HFFc6 (cell line): ENCODE measurements at places on chromosomes 1 and 21. TPM values are rescaled to one million over a fixed set of nuclear protein-coding genes. Genes with fewer than 3 reads are reported as not detected.

DNA sequence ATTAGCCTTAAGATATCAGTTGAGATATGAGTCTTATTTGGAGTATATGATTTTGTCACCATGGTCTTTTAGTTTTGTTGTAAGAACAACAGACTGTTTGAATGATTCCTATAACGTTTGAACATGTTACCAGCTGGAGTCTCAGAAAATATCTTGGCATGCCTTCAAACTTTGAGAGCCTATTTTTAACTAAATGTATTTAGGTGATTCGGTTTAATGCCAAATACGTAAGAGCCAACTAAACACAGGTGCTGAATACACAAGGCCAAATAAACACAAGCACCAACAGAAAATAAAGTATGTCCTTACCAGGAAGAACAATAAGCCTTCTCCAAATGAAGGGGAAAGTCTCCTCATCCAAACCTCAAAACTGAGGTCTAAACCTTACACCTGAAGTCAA, 48.6 kb downstream of the PRKACB start:
- no peak for DNase-seq

DNA sequence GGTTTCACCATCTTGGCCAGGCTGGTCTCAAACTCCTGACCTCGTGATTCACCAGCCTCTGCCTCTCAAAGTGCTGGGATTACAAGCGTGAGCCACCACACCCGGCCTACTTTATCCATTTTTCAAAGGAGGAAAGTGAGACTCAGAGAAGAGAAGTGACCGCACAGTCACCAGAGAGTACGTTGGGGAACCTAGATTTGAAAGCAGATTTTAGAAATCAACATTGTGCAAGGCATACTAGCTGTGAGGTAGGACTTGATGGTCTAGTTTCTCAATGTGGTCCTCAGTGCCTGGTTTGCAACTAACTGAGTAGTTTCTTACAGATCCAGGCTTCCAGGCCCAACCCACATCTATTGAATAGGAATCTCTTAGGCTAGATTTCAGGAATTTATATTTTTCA, 1.7 kb upstream of the PRCC start:
- no peak for DNase-seq

- DNase-seq = no peak
Measured at GRCh38 chr1:181676269-181676668, 193.0 kb downstream of the CACNA1E start.

Gene TSACC
- total RNA-seq = 0.54 to 1.5 TPM (median 0.99 TPM) in 3 replicates

Gene SNX27
- 29.0 to 32.9 TPM (median 30.7 TPM) in 3 replicates for total RNA-seq
